ENCODE measurements at places on chromosomes 7 and 10. TPM values are rescaled to one million over a fixed set of nuclear protein-coding genes. Genes with fewer than 3 reads are reported as not detected.

Gene TFPI2
- total RNA-seq: not detected

Gene CYP2C19
- total RNA-seq: not detected

Gene SH2D4B
- not detected for total RNA-seq

Gene CLDN3
- not detected for total RNA-seq
